GDM1 (cell line): ENCODE measurements at places on chromosomes 3 and 15.

- no peak for DNase-seq
Observed at GRCh38 chr15:77717333-77717990, 84.8 kb upstream of the LINGO1 start.

- no peak for DNase-seq
Observed at GRCh38 chr15:94053626-94054025, 177.7 kb upstream of the MCTP2 start.

DNA sequence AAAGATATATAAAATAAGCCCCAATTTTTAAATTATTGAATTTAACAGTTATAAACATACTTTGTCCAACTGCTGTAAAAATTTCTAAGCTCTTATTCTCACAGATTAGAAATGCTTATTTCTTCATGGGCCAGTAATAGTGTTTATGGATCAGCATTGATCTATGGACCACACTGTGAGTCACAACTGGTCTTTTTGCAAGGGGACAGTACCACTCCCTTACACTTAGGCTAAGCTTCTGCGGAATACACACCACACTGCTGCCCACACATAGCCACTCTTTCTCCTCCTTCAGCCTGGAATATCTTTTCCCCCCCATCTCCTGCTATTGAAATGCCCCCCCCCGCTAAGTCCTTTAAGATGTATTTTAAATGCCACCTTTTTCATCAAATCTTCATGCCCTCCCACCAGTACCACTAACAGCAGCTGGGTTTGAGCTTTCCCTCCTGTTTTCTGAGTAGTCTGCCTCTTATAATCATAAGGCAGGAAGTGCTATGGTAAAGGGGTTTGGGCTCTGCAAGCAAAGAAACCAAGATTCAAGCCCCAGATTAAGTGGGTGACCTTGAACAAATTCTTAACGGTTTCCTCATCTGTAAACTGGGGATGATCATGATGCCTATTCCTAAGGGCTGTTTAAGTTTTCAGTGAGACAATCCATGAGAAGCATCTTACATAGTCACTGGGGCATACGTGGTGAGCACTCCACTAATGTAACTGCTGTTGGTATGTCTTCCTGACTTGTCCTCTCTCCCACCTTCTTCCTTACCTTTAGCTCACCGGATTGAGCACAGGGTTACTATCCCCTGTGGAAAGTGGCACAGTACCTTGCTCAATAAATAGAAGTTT lies 69.2 kb downstream of the DCUN1D1 start:
- no peak for DNase-seq

- no peak for DNase-seq
Observed at GRCh38 chr3:178562143-178562946, 26.1 kb downstream of the KCNMB2 start.

- DNase-seq, result no peak
Observed at GRCh38 chr3:79167651-79168416, 600.0 kb downstream of the ROBO1 start.

DNA sequence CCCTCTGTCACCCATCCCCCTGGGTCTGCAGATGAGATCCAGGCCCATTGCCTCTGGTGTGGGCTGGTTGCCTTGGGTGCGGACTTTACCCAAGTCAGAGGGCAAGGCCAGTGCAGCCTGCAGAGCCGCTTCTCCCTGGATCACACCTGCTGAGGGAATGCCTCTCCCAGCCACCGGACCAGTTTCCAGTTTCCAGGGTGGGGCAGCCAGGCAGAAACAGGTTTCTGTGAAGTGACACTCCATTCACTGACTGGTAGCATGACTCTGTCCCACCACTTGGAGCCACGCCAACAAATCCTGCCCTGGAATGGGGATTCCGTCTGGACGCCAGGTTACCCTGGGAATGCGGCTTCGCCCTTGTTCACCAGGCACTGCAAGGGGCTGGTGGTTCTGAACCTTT lies 30.0 kb downstream of the PAQR5 start:
- DNase-seq, result no peak
